ENCODE measurements at places on chromosomes 13 and 19. TPM values are rescaled to one million over a fixed set of nuclear protein-coding genes. Genes with fewer than 3 reads are reported as not detected.

Gene SMIM44
- not detected for total RNA-seq

Gene TNFAIP8L1
- total RNA-seq: 19.5 TPM

Gene ZNF562
- total RNA-seq: 16.4 TPM

- no peak for DNase-seq
Observed at GRCh38 chr13:39822437-39822836, 167.0 kb downstream of the COG6 start.

GRCh38 chr13:39385621-39386231, 217.3 kb downstream of the LHFPL6 start:
- no peak for DNase-seq

Gene SSC5D
- total RNA-seq: 0.38 TPM

Gene NALCN
- not detected for total RNA-seq

Gene PDE4A
- 2.2 TPM for total RNA-seq

Gene ITGBL1
- total RNA-seq: not detected

- DNase-seq: peak; percentile 56
Observed at GRCh38 chr19:7870571-7871436, 3.4 kb downstream of the PRR36 start.

GRCh38 chr13:97971519-97971918, 18.0 kb downstream of the IPO5 start:
- no peak for DNase-seq

- DNase-seq: peak; percentile 72
Observed at GRCh38 chr19:17784201-17785008, 10.5 kb upstream of the B3GNT3 start.

DNA sequence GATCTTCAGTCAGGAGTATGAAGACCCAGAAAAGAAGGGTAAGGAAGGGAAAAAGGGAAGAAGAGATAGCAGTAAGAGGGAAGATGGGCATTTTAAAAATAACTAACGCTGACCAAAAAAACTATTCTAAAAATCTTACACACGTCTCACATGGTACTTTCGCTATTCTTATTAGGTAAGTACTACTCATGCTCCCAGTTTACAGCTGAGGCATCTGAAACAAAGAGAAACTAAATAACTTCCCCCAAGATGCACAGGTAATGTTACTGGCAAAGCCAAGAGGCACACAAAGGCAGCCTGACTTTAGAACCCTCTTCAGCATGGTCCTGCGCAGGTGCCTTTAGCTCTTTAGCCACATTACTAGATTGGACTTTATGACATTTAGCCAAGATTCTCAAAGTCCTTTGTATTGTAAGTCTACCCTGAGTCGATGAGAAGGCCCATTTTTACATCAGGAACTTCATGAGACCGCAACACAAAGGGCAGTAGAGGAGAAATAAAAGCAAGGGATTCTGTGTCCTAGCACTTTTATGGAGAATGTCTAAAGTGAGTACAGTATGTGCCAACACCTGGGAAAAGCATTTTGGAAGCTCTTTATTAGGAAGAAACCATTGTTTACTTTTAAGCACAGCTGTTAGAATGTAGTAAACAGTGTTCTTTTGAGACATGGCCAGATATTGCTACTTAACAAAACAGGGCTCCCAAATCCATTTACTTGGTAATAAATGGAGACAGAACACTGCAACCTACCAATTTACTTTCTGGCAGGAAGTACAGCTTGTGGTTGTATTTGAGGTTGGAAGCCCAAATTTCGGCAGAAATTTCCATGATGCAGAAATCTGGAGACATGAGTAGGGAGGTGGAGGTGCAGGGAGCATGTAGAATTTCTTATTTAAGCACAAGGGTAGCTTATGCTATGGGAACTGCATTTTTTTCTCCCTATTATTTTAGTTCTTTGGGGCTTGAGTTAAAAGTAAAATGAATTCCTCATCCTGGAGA, 250.7 kb downstream of the KCTD12 start:
- no peak for DNase-seq

Gene MBD3
- 77.1 TPM for total RNA-seq

- DNase-seq: no peak
Observed at GRCh38 chr19:51086153-51086850, 3.6 kb upstream of the KLK14 start.

DNA sequence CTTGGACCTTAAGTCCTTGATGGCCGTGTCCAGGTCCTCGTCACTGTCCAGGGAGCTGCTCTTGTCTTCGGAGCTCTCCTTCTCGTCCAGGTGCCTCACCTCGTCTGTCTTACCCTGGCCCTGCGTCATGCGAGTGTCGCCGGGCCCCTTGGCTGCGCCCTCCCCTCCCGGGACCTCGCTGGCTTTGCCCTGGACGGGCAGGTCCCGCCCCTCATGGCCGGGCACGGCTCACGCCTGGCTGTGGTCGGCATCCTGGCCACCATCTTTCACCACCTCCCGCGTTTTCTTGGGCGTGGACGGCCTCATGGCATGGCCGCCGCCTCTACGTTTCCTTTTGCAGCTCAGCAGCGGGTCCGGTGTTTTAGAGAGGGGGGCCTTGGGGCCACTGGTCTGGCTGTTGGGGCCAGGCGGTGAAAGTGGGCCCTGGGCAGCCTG, 14.8 kb downstream of the RB1 start:
- peak; percentile 16 for DNase-seq

- no peak for DNase-seq
Observed at GRCh38 chr19:41016488-41017071, 25.5 kb downstream of the CYP2B6 start.

DNA sequence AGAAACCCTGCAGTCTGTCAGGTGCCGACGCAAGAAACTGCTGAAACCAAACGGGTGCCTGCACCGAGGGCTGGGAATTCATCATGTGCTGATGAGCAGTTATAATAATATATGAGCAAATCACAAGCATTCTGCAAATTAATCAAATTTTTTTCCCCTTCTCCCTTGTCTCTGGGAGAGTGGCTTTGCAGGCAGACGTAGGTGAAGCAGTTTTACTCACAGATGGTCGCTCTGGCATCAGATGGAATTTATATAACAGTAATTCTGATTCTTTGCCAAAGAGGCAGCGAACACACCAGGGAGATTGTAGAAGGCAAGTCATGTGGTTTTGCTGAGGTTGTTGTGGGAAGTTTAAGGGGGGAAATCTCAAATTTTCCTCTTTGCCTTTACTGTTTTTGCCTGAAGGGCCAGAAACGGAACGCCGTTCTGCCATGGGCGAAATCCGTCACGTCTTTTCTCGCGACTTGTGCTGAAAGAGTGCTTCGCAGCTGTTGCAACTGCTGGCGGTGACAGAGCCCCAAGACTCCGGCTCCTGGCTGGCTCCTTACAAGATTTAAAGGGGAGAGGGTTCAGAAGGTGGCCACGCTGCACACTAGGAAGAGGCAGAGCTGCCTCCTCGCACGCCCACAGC, 320.1 kb downstream of the ZNF536 start:
- no peak for DNase-seq

DNA sequence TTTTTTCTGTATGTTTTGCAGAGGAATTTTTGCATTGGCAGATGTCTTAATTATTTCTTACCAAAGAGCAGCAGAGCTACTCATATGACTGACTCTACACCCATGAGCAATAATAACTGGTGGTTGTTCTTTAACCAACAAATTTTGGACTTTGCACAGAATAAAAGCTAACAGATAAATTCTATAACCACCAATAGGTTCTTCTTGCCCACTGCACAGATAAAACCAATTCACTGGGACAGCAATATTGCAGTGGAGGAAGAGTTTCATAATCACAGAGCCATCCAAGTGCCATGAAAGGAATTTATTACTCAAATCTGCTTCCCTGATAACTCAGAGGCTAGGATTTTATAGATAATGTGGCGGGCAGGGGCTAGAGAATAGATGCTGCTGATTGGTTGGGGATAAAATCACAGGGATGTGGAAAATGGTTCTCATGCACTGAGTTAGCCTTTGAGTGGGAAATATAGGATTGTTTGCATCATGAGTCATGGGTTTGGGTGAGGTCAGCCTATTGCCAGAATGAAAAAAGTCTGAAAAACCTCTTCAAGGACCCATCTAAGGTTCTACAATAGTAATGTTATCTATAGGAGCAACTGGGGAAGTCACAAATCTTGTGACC, 104.3 kb upstream of the PCDH17 start:
- DNase-seq: no peak

DNA sequence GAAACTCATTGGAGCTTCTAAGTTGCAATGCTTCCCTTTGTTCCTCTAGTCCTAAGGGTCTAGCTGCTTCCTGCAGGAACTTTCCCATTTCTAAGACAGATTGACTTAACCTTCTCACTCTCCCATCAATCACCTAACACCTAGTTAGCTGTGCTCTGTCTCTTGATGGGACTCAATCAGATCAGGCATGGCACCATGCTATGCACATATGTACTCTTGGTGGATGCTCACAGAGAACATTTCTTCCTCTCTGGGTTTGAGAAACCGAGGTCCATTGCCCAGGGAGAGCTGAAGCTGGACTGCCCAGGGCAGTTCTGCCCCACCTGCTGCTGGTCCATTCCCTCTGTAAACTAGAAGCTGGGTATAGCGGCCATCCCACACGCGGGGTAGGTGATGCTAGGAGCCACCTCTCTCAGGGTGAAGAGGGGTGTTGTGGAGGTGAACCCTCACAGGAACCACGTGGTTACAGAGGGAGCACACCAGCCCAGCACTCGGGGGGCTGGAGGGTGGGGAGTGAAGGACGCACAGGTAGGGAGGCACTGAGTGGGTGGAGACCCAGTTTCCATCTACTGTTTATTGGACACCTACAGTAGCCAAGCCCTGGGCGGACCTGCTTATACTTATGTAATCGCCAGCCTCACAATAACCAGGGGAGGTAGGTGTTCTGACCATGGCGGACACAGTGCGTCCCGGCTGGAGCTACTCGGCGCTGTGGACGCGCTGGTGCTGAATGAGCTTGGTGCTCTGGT, 3.1 kb upstream of the UBE2M start:
- no peak for DNase-seq

Gene KIR3DL2
- 4.3 TPM for total RNA-seq

Gene LRG1
- 0.19 TPM for total RNA-seq

DNA sequence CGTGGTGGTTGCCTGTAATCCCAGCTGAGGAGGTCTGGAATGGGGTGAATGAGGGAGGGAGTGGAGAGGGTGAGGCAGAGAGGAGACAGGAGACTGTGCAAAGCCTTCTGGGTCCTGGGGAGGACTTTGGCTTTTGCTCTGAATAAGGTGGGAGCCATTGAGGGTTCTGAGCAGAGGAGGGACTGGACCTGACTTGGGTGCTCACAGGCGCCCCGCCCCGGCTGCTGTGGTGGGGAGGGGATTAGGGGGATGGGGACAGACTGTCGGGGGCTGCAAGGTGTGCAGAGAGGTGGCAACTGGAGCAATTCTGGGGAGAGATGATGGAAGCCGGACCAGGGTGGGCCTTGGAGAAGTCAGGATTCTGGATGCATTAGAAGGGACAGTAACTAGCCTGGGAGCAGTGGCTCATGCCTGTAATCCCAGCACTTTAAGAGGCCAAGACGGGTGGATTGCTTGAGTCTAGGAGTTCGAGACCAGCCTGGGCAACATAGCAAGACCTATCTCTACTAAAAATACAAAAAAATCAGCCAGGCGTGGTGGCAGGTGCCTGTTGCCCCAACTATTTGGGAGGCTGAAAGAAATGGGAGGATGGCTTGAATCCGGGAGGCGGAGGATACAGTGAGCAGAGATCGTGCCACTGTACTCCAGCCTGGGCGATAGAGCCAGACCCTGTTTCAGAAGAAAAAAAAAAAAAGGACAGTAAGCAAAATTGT, 16.1 kb upstream of the NANOS3 start:
- no peak for DNase-seq

DNA sequence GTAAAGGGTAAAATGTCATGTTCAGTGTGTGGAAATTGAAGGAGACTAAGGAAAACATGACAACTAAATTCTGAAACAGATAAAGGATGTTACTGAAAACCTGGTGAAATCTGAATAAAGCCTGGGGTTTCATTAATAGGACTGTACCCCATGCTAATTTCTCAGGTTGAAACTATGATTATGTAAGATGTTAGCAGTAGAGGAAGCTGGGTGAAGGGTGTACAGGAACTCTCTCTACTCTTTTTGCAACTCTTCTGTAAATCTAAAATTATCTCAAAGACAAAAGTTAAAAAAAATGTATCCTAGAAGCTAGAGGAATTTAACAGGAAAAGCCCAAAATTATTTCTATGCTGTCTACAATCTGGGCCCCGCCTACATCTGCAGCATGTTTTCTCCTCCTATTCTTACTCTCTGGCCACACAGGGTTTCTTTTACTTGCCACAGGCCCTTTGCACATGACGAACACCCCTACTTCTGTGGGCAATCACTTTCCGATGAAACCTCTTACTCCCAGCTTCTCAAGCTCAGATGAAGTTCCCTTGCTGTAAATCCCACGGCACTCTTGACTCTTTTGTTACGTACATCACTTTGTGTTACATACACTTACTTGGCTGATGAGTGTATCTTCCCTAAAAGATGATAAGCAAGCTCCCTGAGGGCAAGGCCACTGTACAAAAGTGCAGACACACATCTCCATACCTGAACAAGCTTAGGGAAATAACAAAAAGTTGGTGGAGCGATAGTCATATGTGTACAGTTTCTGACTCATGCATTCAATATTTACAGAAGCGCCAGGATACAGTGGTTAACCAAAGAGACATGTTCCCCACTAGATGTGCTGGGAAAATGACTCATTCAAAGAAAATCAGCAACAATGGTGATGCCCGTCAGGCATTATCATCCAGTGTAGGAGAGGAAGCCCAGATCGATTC, 32.6 kb downstream of the RUBCNL start:
- DNase-seq: no peak

DNA sequence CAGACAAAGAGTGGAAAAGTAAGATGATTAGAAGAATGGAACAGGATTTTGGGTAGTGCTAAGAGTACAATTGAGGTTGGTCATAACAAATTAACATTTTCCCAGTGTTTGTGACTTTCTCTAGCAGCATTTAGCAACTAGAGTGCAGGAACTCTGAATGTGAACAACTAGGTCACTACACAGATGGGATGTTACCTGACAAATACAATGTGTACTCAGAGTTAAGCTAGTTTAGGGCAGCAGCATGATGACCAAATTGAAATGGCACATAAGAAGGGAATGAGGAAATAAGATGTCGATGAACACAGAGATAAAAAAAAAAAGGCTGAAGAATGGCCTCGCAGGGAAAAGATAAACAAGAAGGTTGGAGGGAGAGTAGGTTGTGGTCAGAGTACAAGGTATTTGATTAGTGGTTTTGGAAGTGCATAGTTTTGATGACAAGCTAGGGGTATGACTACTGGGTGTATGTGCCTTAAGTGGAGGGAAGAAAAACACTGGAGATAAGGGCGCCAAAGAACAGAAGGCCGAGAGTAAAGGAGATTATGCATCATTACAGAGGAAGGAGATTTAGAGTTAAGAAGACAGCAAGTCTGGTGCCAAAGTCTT, 381.1 kb downstream of the FGF14 start:
- no peak for DNase-seq

- DNase-seq: peak; percentile 36
Observed at GRCh38 chr13:114019367-114019766, 45.5 kb upstream of the C13orf46 start.

DNA sequence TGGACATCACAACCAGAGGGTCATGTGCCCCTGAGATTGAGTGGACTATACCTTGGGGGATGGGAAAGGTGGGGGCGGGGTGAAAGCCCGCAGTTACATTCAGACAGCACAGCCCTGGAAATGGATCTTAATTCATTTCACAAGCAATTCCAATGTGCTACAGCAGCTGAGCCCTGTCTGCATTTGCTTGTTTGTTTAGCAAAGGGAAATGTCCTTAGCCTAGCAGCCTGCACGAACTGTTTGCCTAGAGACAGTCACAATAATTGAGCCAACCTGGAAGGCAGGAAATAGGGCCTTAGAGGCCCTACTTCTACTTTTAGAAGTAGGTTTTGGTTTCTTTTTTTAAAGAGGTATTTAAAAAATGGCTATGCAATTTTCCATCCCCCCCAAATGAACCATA, 177.3 kb upstream of the KL start:
- DNase-seq: no peak

Measured in T-cell (primary cell).